Calu3 (cell line): ENCODE measurements at places on chromosomes 4 and X.

DNA sequence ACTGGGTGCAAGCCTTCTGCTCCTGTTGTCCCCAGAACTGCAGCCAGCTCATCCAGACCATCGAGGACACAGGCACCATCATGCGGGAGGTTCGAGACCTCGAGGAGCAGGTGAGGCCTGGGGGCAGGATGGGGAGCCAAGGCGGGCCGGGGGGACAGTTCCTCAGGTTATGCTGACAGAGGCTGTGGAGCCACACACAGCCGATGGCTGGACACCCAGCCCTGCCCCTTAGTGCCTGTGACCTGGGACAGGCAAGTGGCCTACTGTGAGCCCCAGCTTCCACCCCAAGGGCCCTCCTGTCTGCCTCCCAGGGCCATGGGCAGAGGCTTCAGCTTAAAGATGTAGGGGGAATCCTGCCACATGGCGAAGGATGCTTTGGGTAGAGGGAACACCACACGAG lies 14.3 kb downstream of the CCDC22 start:
- peaks cover 24% of the 10 kb centered on the region for H3K36me3 ChIP-seq
- H3K27me3 ChIP-seq, result no peaks in the 10 kb centered on the region
- no peaks in the 10 kb centered on the region for H3K4me1 ChIP-seq
- H3K4me3 ChIP-seq, result no peak overlapping the region
- H3K27ac ChIP-seq, result no peak overlapping the region

GRCh38 chrX:10620121-10620699 lies at the start of gene MID1:
MID1 (minus strand) TSS chrX:10620585; CDS start chrX:10567547, 53,038 bp downstream.
- no peaks in the 10 kb centered on the region for H3K27me3 ChIP-seq
- peak within 1 kb of the TSS; percentile 89 for H3K27ac ChIP-seq
- peak within 1 kb of the TSS; percentile 89 for H3K4me3 ChIP-seq
- peaks cover 33% of the 10 kb centered on the region for H3K4me1 ChIP-seq
- DNase-seq, result peak; percentile 77

- no peaks in the 10 kb centered on the region for H3K36me3 ChIP-seq
- H3K4me3 ChIP-seq, result no peak overlapping the region
- H3K4me1 ChIP-seq, result no peaks in the 10 kb centered on the region
- DNase-seq, result no peak
- H3K27me3 ChIP-seq, result peaks cover 51% of the 10 kb centered on the region
Observed at GRCh38 chr4:151912632-151913031, 151.8 kb upstream of the GATB start.

GRCh38 chrX:139091066-139091465 lies 379.5 kb upstream of the FGF13 start:
- no peak for DNase-seq
- H3K4me1 ChIP-seq, result no peaks in the 10 kb centered on the region
- no peaks in the 10 kb centered on the region for H3K27me3 ChIP-seq
- no peak overlapping the region for H3K4me3 ChIP-seq
- no peaks in the 10 kb centered on the region for H3K36me3 ChIP-seq

- peak overlapping the region; percentile 14 for H3K4me3 ChIP-seq
- peak; percentile 23 for DNase-seq
- H3K36me3 ChIP-seq, result no peaks in the 10 kb centered on the region
- peaks cover 26% of the 10 kb centered on the region for H3K4me1 ChIP-seq
Observed at GRCh38 chr4:141713771-141714445, 77.5 kb downstream of the IL15 start.

DNA sequence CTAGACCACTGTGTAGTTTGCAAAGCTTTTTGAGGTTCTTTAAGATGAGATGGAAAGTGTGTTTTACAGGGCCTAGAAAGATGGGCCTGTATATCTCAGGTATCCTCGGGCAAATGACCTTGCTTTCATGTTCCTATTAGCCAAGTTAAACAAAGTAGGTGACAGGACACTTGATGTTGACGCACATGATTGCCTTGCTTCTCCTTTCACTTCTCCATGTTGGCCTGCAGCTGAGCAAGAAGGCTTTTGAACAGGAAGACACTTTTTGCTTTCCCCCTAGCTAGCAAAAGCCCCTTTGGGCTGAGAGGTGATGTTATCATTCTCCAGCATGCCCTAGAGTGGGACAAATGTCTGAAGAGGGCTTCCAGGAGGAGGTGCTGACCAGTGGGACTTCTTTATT lies 202.1 kb downstream of the GPC3 start:
- peaks cover 58% of the 10 kb centered on the region for H3K4me1 ChIP-seq
- no peak overlapping the region for H3K4me3 ChIP-seq
- H3K27me3 ChIP-seq, result no peaks in the 10 kb centered on the region
- no peak overlapping the region for H3K27ac ChIP-seq
- H3K36me3 ChIP-seq, result no peaks in the 10 kb centered on the region
- no peak for DNase-seq

GRCh38 chrX:72101597-72102037 lies 30.1 kb downstream of the RTL5 start:
- no peak overlapping the region for H3K4me3 ChIP-seq
- H3K27me3 ChIP-seq, result peaks cover 61% of the 10 kb centered on the region
- no peak overlapping the region for H3K27ac ChIP-seq
- no peak for DNase-seq
- no peaks in the 10 kb centered on the region for H3K4me1 ChIP-seq

DNA sequence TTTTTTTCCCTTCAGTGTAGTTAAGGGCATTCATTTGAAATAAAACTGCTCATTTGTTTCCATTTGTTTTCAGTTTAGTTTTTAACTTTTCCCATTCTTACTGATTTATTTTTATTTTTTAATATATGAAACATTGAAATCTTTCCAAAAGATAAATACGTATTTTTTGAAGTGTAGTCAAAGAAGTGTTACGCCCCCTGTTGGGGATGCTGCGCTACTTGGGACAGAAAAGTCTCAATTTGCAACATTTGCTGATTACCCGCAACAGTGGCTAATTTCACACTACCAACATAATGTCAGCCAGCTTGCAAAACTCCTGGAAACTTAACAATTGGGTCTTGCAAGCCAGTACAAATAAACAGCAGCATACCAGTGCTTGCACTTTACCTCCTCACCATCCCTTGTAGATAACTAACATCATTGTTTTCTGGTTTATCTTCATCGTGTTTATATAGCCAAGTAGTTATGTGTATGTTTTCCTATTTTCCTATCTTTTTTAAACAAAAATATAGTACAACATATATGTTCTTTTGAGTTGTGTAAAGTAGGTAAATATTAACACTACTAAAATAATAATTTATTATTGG lies 158.6 kb downstream of the STPG2 start:
- no peaks in the 10 kb centered on the region for H3K27me3 ChIP-seq
- DNase-seq, result peak; percentile 14
- no peaks in the 10 kb centered on the region for H3K4me1 ChIP-seq
- H3K36me3 ChIP-seq, result no peaks in the 10 kb centered on the region

DNA sequence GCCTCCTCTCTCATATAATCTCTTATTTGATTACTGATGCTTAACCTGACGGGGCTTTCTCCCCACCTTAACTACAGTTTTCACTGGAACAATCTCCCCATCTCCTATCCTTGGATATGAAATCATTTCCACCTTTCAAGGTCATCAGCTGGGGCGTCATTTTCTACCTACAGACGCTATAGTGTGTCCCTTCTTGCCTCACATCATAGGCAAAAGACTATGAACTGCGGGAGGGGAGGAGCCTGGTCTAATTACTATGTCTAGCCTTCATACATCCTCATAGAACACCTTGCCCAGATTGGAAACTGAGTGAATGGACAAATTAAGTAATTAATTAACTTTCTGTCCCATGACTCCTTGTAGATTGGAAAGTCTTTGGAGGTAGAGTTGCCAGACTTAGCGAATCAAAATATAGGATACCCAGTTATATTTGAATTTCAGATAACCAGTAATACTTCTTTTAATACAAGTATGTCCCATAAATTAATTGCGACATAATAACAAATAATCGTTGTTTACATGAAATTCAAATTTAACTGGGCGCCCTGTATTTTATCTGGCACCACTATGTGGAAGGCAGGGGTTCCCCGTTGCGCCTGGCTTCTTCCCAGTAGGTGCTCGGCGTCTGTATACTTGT lies 752 bp upstream of the ATP6AP2 start:
- peak overlapping the region; percentile 99 for H3K4me3 ChIP-seq
- peaks cover 22% of the 10 kb centered on the region for H3K4me1 ChIP-seq
- no peak for DNase-seq
- peak overlapping the region; percentile 86 for H3K27ac ChIP-seq

DNA sequence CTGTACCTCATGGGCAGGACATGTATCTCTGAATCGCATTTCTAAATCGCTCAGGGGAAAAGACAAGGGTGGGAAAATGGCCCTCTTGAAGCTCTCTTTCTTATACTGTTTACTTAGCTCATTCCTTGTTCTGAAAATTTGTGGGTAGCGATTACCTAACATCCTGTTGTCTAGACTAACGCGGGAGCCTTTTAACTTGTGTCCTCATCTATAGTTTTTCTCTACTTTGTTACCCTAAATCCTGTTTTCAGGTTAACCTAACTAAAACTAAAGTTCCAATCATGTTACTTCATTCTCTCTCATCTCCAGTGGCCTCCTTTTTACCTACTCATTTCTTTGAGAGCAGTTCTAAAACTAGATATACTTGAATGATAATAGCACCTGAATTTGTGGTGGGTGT lies 45.0 kb downstream of the SNX25 start:
- H3K4me1 ChIP-seq, result no peaks in the 10 kb centered on the region
- no peak overlapping the region for H3K4me3 ChIP-seq
- no peak overlapping the region for H3K27ac ChIP-seq
- DNase-seq, result no peak
- H3K36me3 ChIP-seq, result no peaks in the 10 kb centered on the region

GRCh38 chr4:1406981-1407656 lies 877 bp upstream of the NKX1-1 start:
- H3K4me3 ChIP-seq, result no peak overlapping the region
- no peaks in the 10 kb centered on the region for H3K4me1 ChIP-seq
- H3K36me3 ChIP-seq, result no peaks in the 10 kb centered on the region
- no peak overlapping the region for H3K27ac ChIP-seq
- H3K27me3 ChIP-seq, result peaks cover 34% of the 10 kb centered on the region

DNA sequence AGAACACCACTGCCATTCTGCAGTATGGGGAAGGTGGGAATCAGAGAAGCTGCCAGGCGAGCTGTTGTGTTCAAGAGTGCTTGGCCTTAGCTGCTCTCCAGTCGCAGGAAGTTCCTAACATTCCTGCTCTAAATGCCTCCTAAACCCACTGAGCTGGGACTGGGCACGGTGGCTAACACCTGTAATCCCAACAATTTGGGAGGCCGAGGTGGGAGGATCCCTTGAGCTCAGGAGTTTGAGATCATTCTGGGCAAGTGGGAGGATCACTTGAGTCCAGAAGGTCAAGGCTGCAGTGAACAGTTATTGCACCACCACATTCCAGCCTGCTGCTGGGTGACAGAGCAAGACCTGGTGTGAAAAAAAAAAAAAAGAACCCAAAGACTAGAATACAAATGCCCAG lies 690.3 kb upstream of the FAM241A start:
- no peak for DNase-seq
- no peaks in the 10 kb centered on the region for H3K4me1 ChIP-seq
- no peaks in the 10 kb centered on the region for H3K36me3 ChIP-seq
